ENCODE measurements at places on chromosomes 3 and 15.

GRCh38 chr3:4153771-4154170 lies 149.4 kb upstream of the SETMAR start:
- no peak for DNase-seq

DNA sequence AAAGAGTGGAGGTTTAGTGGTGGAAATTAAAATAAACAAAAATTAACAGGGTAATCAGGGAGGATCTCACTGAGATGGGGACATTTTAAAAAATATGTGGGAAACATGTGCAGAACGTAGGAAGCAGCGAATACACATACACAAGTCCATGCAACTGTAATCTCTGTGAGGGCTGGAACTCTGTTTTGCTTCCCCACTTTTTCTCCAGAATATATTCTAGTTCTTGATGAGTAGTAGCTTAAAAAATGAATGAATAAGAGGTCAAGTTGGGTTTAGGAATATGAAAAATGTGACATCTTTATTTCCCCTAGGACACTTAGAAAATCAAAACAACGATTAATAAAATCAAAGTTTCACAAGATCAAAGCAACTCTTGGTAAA lies 312.2 kb upstream of the ZNF717 start:
- no peak for DNase-seq

- no peak for DNase-seq
Measured at GRCh38 chr3:41653571-41654239, 308.2 kb downstream of the ULK4 start.

GRCh38 chr3:115280506-115280905 lies 133.4 kb upstream of the ZBTB20 start:
- DNase-seq, result no peak

- no peak for DNase-seq
Measured at GRCh38 chr3:39671600-39671999, 137.8 kb upstream of the MYRIP start.

Data from hindlimb muscle (tissue), 1 donor.